ENCODE measurements at places on chromosomes 1 and 21.

DNA sequence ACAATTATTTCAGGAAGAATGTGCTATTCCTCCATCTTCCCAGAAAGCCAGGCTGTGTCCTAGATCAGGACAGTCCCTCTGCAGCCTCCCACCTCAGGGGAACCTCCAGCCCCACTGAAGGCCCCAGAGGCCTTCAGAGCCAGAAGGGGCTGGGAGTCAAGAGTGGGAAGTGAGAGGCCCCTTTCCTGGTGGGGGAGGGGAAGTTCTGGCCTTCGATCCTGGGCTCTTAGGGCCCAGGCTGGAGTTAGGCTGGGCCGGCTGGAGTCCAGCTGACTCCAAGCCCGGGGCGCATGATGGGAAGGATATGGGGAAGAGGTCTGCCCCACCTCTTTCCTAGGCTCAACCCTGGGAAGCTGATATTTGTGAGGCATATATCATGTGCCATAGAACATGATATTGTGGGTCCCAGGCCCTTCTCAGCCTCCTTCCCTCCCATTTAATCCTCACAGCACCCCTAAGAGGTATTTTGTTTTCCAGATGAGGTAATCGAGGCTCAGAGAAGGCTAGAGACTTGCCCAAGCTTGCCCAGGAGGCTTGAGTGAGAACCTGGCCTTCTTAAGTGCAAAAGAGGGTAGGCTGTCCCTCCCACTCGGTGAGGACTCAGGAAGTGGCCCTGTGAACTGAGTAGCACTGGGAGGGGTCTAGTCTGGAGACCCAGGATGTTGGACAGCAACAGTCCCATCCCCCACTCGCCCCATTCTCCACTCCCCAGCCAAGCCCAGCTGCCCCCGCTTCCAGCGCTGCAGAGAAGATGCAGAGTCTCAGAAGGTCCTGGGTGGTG, 18.6 kb upstream of the HSPG2 start:
- no peak for DNase-seq

GRCh38 chr21:41766883-41767605, at the start of gene RIPK4:
Gene RIPK4, minus strand, starts transcription at chr21:41767052. Its CDS starts 11 bp downstream, at chr21:41767041.
- DNase-seq, result no peak

- DNase-seq, result no peak
Observed at GRCh38 chr1:36304970-36305914, 926 bp upstream of the SH3D21 start.

- DNase-seq, result no peak
Observed at GRCh38 chr1:2128189-2128901, 66.2 kb downstream of the FAAP20 start.
